ENCODE measurements at places on chromosomes 1 and 21.

DNA sequence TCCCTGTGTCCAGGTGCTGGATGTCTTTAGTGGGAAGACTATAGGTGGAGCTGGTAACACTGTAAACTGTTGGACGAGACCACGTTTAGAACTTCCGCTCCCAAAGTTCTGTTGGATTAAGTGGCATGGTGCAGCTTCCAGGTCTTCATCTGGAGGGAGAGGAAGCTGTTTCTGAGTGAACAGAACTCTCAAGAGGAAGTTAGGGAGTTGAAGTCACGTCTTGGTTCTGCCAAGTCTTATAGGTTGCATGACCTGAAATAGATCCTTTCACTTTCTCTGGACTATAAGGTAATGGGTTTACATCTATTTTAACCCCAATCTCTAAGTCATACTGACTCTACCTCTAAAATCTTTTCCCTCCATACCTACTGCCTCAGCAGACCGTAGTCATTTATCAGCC, 97.4 kb upstream of the TNR start:
- DNase-seq = no peak

DNA sequence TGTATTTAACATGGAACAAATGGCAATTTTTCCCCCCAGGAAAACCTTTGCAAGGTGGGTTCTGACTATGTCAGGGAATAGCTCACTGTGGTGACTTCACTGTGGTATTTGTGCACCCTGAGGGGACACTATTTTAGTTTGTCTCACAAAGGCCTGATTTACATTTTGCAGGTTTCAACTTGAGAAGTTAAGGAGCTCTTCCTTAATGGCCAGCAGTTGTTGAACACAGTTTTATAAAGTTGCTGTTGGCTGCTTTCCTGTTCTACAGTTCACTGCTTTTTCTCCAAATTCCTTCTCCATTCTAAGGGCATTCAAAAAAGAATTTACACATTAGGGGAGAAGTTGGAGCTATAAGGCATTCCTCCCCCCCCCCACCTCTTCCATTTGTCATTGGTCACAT, 4.6 kb downstream of the LAMC1 start:
- no peak for DNase-seq

DNA sequence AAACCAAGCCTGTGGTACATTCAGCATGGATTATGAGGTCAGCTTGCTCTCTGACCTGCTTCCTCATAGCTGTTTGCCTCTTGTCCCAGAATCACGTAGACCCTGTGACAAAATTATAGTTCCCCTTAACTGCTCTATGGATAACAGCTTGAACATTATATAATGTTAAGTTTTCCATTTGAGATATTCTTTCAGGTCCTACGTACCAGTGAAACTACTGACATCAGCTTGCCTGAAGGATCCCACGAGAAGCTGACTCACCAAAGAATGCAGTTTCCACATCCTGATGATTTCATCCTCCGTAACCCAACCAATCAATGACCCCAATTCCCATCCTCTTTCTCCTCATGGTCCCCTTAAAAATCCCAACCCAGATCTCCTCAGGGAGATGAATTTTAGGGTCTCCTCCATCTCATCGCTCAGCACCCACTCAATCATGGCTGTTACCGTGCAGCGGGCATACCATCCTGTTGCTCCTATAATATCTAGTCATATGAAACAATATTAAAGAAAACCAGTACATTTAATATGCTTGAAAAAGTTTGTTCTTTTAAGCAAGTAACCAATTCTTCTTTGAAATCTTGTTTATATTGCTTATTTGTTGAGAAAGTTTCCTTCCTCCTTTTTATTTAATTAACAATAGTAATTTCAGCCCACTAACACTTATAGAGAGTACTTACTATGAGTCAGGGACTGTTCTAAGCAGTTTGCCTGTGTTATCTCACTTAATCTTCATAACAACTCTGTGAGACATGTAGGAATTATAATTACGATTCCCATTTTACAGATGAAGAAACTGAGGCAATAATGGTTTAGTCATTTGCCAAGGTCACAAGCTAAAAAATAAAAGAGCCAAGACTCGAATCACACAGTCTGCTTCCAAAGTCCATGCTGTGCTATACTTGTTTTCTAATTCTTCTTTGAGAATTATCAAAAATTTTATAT, 27.4 kb downstream of the CHML start:
- DNase-seq = no peak

DNA sequence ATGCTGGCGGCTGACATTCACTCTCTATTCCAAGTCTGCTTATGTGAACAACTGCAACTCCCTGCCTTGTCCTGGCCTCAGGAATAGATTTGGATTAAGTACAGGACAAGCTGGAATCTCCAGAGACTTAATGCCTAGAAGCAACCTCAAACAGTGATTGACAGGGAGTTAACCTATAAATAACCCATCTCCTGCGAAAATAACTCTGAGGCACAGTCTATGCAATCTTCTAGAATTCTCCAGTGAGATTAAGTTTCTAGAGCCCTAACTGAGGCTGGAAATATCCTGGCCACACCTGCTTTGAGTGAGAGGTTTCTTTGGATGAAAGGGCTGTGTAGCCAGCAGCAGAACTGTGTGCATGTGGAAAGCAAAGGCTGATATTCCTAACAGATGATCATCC, 25.3 kb upstream of the ATP1A1 start:
- no peak for DNase-seq

GRCh38 chr1:212098771-212099170, 63.2 kb downstream of the DTL start:
- no peak for DNase-seq

DNA sequence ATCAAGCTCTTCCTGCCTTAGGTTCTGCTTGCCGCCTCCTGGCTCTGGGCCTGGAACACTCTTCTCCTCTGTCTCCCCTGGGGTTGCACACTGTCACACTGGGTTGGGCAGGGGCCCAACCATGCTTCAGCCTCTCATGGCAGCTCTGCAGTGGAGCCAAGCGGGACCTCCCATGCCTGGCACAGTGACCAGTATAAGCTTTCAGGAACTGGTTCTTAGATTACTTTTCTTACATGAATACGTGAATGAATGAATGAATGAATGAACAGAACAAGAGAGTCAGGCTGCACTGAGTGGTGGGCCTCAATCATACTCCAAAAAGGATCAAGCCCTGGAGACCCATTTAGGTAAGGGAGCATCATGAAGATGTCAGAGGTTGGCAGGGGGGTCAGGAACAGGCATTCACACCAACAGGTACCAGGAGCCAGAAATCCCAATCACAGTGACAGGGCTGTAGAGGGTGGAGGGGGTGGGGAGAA, 30.8 kb upstream of the TMEM125 start:
- no peak for DNase-seq

DNA sequence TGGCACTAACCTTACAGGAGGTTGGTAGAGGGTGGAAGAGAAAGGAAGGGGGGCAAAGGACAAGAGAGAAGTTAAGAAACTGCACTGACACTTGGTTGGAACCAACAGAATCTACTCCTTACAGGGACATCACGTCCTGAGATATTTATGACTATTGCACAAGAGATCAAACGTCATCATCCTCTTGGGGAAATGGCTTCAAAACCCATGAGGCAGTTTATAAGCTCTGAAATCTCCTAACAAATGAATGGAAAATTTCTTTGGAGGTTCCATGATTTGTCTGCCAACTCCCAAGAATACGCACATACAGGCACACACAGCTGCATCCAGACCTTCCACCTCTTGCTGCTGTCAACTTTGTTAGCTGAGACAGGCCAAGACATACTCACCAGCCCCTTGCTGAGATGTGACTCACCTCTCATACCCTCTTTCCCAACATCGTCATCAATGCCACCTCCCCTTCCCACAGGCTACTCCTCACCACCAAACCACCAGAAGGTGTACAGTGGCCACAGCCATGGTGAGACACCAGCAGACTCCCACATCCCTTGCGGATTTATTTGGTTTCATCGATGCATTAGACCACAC, 135.5 kb downstream of the SETD4 start:
- no peak for DNase-seq

- DNase-seq = no peak
These were observed 411.6 kb upstream of the ZRANB2 start for GRCh38 chr1:71492298-71493041.

GRCh38 chr1:164562947-164563520, 4.0 kb downstream of the PBX1 start:
- no peak for DNase-seq

- no peak for DNase-seq
These were observed 50.2 kb downstream of the GADD45A start for GRCh38 chr1:67735206-67735605.

GRCh38 chr1:76867342-76868130, at the start of gene ST6GALNAC5:
Gene ST6GALNAC5, plus strand, starts transcription at chr1:76867480.
- no peak for DNase-seq

GRCh38 chr1:94531664-94532063, 9.9 kb downstream of the F3 start:
- no peak for DNase-seq

DNA sequence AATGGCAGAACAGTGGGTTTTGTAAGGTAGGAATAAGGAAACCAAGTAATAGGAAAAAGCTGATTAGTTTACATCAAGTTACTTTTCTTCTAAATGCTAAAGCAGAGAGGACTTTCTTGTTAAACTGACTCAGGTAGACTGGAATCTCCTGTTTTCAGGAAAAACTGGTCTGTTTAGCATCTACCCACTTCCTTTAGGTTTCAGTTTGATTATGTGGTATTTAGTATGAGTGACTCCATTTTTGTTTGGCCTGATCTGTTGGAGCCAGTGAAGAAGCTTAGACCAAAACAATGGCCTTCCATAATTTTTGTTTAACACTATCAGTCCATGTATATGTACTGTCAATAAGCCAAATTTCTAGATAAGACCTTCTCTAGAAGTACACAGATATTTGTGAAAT, 88.4 kb downstream of the EPB41 start:
- no peak for DNase-seq

GRCh38 chr21:21457077-21457476, 458.9 kb downstream of the NCAM2 start:
- DNase-seq = no peak

- DNase-seq = no peak
These were observed 269.4 kb downstream of the HLX start for GRCh38 chr1:221148660-221149059.

GRCh38 chr1:26779098-26779668, 8.6 kb upstream of the PIGV start:
- no peak for DNase-seq

DNA sequence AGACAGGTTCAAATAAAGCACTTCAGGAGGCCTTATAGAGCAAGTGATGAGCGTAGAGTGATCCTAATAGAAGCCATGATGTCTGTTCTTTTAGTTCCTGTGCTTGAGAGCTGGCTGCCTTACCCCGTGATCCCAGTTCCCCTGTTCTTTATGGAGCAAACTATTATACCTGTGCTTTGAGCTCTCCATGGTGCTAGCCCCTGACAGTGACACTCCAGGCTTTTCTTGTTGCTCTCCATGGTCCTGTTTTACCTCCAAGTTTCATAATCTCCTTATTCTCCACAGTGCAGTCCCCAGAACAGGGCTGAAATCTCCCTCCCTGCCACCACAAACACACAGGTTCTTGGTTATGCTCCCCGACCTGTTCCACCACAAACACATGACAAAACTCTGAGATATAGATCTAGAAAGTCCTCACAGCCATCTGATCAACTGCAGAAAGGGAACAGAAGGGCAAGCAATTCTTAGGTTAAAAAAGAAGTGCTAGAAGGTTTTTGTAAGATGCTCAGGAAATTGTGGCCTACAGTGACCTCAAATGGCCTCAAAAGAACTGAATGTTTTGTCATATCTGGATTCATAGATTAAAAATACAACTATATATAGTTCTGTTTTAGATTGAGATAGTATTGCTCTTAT, 6.0 kb downstream of the CADM3 start:
- no peak for DNase-seq

DNA sequence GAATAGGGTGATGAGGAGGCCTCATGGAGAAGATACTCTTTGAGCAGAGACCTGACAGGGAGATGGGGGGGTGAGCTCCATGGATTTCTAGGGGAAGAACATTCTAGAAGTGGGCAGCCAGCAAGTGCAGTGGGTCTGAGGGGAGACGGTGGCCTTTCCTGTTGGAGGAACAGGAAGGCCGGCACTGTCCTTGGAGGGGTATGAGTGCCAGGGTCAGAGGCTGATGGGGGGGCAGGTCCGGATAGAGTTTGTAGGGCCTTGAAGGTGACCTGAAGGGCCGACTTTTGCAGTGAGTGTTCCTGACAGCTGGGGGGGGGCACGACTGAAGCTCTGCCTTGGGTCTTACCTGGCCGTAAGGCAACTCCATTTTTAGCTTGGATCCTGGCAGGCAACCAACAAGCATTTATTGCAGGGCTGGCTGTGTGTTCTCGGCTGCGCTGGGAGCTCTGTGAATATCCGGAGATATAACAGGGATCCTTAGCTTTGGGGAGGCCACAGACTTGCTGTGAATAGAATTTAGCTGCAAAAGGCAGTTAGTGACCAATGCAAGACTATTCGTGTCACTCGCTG, 130.6 kb downstream of the MRPS6 start:
- no peak for DNase-seq

- no peak for DNase-seq
These were observed 70.6 kb downstream of the GATAD2B start for GRCh38 chr1:153852170-153852569.

DNA sequence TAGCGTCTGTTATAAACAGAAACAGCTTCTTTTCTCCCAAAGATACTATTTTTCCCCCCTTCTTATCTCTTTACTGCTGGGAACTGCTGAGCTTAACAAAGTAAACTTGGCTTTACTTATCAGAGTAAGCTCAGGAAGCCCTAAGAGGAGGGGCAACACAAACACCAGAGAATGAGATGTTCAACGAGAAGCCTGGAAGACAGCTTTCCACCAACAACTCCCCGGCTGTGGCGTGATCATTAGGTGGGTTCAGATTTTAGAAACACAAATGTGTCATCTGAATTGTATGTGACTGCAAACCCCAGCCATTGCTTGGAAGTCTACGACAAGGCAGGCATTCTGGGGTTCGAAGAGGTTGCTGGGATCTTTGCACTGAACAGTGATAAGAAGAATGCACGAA, 181.2 kb upstream of the ESRRG start:
- no peak for DNase-seq

- no peak for DNase-seq
These were observed 27.0 kb downstream of the PCNX2 start for GRCh38 chr1:233268389-233269022.

- no peak for DNase-seq
These were observed 231.6 kb downstream of the MRPL39 start for GRCh38 chr21:25375675-25376074.

DNA sequence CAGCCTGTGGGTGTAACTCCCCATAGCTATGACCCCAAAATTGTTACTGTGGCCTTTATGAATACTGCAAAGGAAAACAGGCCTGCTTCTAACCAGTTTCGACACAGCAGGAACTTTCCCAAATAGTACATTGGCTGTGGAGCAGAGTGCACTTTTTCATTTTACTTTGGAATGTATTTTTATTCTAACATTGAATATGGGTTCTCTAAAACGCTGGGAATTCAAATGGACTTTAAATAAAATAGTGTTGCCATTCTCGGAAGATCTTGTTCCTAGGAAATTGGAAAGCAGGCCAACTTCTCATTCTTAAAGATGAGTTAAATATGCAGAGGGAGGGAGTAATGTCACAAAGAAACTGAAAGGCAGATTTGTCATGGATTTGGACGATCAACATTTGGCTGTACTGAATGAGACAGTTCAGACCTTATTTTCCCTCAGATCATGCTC, 39.6 kb upstream of the ARHGAP29 start:
- no peak for DNase-seq
